ENCODE measurements at places on chromosomes 4 and X.

DNA sequence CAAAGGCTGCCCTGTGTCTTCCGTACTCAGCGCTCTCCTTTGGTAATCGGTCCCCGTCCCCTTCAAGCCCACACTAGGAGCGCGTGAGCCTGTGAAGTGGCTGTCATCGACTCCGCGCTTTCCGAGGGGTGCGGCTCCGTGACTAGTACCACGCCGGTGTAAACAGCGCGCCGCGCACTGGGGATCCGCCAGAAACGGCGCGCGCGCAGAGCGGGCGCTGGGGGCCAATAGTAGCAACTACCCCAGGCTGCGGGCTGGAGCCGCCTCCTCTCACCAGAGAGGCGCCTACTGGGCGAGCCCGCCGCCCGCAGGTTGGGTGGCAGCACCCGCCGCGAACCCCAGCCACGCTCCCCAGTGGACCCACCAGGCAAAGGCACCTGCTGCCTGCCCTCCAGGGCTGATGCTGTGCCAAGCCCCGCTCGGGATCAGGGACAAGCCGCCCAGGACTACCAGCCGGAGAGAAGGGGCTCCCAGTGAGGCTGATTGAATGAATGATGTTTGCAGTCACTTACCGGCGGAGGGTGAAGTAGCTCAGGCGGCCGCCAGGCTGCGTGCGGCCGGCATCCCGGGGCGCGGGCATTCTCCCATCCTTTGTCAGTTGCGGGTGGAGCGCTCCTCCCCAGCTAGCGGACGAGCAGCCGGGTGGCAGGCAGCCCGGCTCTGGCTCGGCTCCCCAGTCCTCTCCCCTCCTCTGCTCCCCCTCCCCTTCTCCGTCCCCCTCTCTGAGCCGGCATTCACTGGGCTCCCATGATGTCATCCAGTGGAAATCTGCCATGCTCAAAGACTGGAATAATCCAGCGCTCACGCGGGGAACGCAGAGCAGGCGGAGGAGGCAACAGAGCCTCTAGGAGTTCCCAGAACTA lies 370.3 kb upstream of the SMIM31 start:
- peak; percentile 1 for DNase-seq

GRCh38 chr4:125191232-125191631 lies 123.5 kb upstream of the FAT4 start:
- DNase-seq = peak; percentile 59

DNA sequence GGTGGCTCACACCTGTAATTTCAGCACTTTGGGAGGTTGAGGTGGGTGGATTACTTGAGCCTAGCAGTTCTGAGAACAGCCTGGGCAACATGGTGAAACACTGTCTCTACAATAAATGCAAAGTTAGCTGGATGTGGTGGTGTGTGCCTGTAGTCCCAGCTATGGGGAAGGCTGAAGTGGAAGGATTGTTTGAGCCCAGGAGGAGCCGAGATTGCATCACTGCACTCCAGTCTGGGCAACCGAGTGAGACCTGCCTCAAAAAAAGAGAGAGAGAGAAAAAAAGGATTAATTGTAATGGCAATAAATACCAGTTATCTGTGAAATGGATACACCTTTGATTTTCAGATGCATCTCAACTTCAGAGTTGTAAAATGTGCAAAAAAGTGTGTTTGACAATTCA lies 58.8 kb downstream of the SPRY1 start:
- DNase-seq = no peak

GRCh38 chr4:162644346-162644745 lies 480.5 kb upstream of the FSTL5 start:
- DNase-seq = peak; percentile 78

DNA sequence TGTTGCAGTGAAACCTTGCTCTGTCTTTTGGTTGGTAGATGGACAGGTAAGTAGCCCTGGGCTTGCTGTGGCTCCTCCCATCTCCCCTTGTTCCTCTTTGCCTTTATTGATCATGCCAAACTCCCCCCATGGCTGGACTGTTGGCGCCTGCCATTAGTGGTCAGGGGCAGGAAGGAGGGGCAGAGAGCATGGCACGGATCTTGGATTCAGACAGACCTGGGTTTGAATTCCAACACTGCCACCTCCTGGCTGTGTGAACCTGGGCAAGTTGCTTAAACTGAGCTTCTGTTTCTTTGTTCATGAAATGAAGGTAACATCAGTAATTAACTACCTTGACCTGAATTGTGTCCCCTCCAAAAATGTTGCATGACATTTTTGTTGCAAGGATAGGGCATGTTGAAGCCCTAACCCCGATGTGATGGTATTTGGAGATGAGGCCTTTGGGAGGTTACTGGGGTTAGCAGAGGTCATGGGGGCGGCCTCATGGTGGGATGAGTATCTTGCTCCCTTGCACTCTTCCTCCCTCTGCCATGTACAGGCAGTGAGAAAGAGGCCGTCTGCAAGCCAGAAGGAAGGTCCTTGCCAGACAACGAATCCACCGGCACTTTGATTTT lies 6.0 kb downstream of the SLC2A9 start:
- no peak for DNase-seq

GRCh38 chr4:39326468-39326977 lies 39.6 kb downstream of the RFC1 start:
- no peak for DNase-seq

GRCh38 chr4:15482842-15483241 lies 13.2 kb downstream of the CC2D2A start:
- DNase-seq = no peak

GRCh38 chr4:105956569-105956968 lies 61.3 kb downstream of the NPNT start:
- no peak for DNase-seq

DNA sequence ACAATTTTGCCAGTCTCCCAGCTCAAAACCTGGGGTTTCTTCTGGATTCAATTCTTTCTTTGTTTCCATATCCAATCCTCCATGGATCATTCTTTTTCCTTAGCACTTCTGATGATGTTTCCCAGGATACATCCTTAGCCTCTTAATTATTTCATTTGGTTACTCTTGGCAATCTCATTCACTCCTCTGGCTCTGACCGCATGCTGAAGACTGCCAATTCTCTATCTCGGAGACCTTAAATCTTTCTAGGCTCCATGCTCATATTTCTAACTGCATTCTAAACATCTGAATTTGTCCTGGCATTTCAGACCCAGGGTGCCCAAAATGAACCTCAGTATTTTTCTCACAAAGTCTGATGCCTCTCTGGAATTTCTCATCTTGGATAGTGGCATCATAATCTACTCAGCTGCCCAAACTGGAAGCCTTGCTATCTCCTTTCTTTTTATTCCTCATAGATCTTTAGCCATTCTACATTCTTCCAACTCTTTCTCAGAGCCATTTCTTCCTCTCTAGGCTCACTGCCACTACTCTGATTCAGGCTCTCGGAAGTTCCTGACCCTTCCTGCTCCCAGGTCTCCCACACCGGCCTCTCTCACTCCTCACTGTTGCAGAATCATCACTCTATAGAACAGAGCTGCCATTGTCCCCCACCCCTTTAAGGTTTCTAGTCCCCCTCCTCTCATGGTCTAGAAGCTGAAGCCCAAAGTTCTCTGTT lies 290.2 kb downstream of the CAMK2D start:
- no peak for DNase-seq
